ENCODE measurements at places on chromosomes 4 and X. TPM values are rescaled to one million over a fixed set of nuclear protein-coding genes. Genes with fewer than 3 reads are reported as not detected.

Gene POU4F2
- total RNA-seq = not detected

Gene EMCN
- total RNA-seq = 39.6 TPM

Gene MAGEA2
- total RNA-seq = not detected

- DNase-seq = no peak
Measured at GRCh38 chrX:132776486-132777210, 181.8 kb downstream of the HS6ST2 start.

DNA sequence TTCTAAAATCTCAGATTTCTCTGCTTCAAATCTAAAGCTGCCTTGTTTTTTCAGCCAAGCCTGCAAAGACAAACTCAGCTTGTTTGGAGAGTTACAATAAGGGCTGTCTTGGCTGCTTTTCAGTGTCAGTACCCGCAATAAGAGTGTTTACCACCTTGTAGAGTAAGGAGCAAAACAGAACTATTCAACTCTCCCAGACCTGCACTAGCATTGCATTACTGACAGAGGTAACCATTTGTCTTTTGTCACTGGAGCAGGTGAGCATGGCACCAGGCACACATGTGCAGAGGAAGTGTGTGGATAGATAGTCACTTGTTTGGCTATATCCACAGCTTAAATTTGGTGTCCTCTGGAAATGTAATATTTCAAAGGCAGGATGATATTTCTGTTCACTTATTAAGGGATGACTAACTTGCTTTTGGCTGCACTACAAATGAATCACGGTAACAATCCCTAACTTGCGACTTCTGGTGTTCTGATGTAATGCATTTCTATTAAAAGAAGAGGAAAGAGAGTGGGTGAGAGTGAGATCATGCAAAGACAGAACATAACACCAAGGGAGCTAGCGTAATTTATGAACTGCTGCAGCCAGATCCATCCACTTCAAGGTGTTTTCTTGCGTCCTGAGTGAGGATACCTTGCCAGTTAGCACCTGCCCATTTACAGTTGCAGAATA, 38.6 kb downstream of the PTCHD1 start:
- DNase-seq = no peak

Gene HS3ST1
- 0.94 TPM for total RNA-seq

DNA sequence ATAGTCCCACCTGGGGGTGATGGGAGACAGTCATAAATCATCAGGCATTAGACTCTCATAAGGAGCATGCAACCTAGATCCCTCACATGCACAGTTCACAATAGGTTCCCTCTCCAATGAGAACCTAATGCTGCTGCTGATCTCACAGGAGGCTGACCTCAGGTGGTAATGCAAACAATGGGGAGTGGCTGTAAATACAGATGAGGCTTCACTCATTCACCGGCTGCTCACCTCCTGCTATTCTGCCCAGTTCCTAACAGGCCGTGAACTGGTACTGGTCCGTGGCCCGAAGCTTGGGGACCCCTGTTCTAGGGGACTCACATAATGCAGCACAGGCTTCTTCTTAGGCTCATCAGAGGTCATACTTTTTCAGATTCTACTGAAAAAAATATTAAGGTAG, 625.9 kb upstream of the AGA start:
- DNase-seq = no peak

GRCh38 chrX:7266288-7266687, 118.3 kb upstream of the PUDP start:
- no peak for DNase-seq

- DNase-seq = no peak
Measured at GRCh38 chr4:106762666-106763443, 273.3 kb downstream of the DKK2 start.

DNA sequence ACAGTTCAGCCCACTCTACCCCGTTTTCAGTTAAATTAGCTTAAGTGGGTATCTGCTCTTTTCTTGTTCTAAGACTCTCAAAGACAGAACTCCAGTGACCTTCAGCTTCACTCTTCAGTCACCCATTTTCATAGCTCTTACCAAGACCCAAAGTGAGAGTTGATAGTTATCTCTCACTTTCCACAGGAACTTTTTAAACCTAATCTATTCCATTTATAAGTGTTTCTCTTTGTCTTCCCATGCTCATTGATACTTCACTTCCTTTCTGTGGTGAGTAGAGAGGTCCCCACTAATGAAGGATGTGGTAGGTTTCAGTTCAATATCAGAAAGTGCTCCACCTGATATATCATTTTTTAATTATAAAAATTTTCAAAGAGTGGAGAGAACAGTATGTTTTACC, 33.4 kb downstream of the COX18 start:
- DNase-seq = no peak

Gene USP17L10
- not detected for total RNA-seq

Gene FAM200B
- 30.9 TPM for total RNA-seq

DNA sequence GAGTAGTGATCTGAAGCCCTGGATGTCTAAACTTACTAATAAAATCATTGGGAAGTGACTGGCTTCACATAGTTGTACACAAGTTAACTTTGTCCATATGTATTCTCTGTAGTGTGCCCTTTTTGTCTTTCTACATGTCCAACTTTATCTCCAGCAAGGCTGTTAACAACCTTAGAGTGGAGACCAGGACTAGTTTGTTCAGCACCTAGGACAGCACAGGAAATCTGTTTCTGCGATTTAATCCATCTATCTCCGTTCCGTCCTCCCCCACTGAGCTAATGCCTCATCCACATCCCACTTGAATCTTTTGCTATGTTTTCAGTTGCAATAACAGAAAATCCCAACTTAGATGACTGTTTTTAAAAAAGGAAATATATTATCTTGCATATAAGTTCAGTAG, 3.4 kb upstream of the ARR3 start:
- no peak for DNase-seq

DNA sequence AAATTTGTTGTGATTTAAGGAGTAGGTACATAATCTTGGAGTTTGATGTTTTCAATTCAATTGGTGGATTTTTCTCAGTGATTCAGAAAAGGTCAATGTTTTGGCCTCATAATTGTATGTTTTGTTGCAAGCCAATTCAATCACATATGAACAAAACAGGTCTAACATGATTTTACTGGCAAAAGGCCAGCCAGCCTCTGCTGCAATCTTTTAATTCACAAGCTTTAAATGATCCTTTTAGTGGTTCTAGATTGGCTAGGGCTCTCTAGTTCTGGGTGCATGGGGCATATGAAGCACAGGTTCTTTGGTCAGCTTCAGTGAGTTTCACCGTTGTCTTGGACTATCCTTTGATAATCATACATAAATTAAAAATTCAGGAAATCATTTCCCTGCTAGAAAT, 19.2 kb upstream of the SLC6A14 start:
- no peak for DNase-seq

Gene PGK1
- 448 TPM for total RNA-seq

DNA sequence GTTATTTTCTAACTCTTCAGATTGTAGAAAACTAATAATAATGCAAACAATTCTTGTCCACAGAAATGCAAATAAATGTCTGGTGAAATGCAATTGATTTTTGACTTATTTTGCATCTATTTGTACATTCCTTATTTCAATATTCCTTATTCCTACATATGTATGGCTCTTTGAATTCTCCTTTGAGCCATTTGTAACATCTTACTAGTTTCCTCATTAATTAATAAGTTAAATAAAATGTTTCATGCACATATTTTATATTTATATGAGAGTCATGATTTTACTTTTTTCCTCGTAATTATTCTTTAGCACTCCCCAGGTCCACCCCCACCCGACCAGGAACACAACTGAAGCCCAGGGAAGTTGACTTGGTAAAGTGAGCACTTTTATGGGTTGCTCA, 2.7 kb upstream of the FTHL17 start:
- DNase-seq = no peak
